ENCODE measurements at places on chromosomes 16 and 17. TPM values are rescaled to one million over a fixed set of nuclear protein-coding genes. Genes with fewer than 3 reads are reported as not detected.

- no peaks in the 10 kb centered on the region for H3K27me3 ChIP-seq
- no peak overlapping the region for H3K27ac ChIP-seq
- DNase-seq = no peak
Observed at GRCh38 chr16:12419987-12420386, 383.7 kb downstream of the CPPED1 start.

GRCh38 chr17:30217746-30218245 lies 17.7 kb downstream of the SLC6A4 start:
- H3K36me3 ChIP-seq = no peaks in the 10 kb centered on the region
- DNase-seq = no peak
- H3K4me1 ChIP-seq = no peaks in the 10 kb centered on the region
- no peaks in the 10 kb centered on the region for H3K27me3 ChIP-seq
- H3K4me3 ChIP-seq = no peak overlapping the region

- H3K27ac ChIP-seq = no peak overlapping the region
- no peak overlapping the region for H3K4me3 ChIP-seq
- DNase-seq = no peak
Observed at GRCh38 chr17:67420994-67421393, 43.9 kb downstream of the PITPNC1 start.

- no peaks in the 10 kb centered on the region for H3K27me3 ChIP-seq
- no peak for DNase-seq
- H3K4me1 ChIP-seq = no peaks in the 10 kb centered on the region
- H3K27ac ChIP-seq = no peak overlapping the region
- H3K4me3 ChIP-seq = no peak overlapping the region
- no peaks in the 10 kb centered on the region for H3K36me3 ChIP-seq
Observed at GRCh38 chr16:51328733-51329132, 177.7 kb upstream of the SALL1 start.

Gene ASGR2
- not detected for total RNA-seq

DNA sequence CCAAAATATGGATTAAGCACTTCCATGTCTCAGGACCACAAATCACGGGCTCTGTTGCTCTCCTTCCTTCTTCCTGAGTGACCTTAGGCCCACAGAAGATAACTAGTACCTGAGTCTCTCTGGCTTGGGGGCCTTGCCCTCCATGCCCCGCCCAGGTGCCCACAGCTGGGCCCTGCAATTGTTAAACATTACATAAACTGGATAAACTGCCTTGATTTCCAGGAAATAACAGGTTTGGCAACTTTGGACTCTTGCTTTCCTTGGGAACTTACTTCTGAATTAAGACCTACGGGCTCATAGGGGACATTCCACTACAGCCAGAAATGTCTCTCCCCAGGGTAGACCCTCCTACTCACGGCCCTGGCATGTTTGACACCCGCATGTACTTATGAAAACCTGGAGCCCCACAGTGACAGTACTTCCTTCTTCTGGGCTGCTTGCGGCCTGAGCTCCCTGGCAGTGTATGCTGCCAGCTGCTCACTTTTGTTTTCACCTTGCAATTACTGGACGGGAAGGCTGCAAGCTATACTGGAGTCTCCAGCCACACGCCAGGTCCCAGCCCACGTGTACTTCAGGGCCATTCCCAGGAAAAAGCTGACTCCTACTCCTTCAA lies 2.3 kb upstream of the UBALD2 start:
- H3K4me3 ChIP-seq = no peak overlapping the region
- DNase-seq = no peak
- H3K27ac ChIP-seq = no peak overlapping the region

DNA sequence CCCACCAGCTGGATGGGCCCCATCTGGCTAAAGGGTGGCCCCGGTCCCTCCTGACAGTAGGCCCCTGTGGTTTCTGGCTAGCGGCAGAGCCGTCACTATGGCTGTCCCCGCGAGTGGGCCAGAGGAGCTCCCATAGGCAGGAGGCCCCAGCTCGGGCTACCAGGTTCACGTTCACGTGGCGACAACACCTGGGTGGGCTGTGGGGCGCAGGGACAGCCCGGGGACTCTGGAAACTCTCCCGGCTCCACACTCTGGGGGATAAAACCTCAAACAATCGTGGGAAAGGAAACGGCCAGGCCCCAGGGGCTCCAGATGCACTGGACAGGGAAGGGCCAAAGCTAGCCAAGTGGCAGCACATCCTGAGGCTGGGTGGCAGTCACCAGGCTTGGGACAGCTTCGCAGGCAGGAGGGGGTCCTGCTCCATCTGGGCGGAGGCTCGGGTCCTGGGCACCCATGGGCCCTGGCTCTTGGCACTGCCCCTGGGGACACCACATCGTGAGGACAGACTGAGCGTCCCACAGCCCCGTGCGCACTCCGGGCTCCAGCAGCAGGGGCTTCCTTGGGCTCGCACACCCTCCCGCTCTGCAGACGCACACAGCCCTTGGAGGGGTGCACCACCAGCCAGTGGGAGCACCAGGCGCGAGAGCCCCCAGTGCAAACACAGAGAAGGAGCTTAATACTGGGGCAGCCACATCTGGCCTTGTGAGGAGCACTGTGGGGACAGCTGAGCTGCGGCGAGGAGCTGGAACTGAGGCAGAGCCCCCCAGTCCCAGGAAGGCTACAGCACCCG lies 4.4 kb downstream of the RNF166 start:
- H3K27ac ChIP-seq = peak overlapping the region; percentile 93
- peaks cover 80% of the 10 kb centered on the region for H3K4me1 ChIP-seq
- no peaks in the 10 kb centered on the region for H3K27me3 ChIP-seq
- DNase-seq = no peak

Gene ABCC12
- not detected for total RNA-seq

GRCh38 chr16:66553223-66553622 lies 847 bp downstream of the CKLF start:
- DNase-seq = no peak
- H3K4me1 ChIP-seq = peaks cover 71% of the 10 kb centered on the region
- peak overlapping the region; percentile 85 for H3K27ac ChIP-seq
- H3K36me3 ChIP-seq = no peaks in the 10 kb centered on the region

Gene MYBBP1A
- total RNA-seq = 148 TPM

GRCh38 chr16:21100447-21100846 lies 50.2 kb downstream of the DNAH3 start:
- H3K4me1 ChIP-seq = no peaks in the 10 kb centered on the region
- H3K4me3 ChIP-seq = no peak overlapping the region
- DNase-seq = no peak
- no peaks in the 10 kb centered on the region for H3K36me3 ChIP-seq

GRCh38 chr16:20383106-20384029 lies 21.2 kb downstream of the PDILT start:
- peak; percentile 9 for DNase-seq
- H3K27me3 ChIP-seq = no peaks in the 10 kb centered on the region
- no peak overlapping the region for H3K27ac ChIP-seq
- no peak overlapping the region for H3K4me3 ChIP-seq

DNA sequence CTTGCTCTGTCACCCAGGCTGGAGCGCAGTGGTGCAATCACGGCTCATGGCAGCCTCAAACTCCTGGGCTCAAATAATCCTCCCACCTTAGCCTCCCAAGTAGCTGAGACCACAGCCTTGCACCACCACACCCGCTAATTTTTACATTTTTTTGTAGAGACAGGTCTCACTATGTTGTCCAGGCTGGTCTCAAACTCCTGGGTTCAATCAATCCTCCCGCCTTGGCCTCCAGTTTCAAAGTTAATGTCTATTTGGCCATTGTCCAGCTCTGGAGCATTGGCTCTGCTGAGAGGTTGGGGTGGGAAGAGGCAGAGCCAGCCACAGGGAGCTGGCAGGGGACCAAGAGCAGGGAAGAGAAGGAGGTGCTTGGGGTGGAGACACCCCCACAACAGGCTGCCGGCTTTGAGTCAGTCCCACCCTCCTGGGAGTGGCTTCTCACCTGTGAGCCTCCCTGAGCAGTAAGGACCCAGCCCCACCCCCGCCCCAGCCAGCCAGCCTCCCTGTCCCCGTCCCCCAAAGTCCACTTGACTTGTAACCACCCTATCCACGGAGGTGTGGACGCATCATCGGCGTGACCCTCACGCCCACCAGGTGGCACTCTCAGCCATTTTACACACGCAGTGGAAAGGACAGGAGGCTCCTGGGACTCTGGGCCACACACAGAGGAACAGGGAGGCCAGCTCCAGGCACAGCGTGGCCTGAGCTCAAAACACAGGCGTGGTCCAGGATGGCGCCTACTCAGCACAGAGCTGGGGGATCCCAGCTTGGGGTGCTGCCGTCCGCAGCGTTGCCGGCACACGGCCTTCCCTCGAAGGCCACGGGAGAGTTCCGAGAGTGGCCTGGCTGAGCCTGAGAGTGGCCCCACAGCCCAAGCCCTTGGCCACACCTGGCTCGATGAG lies 22.8 kb upstream of the PVALEF start:
- no peaks in the 10 kb centered on the region for H3K36me3 ChIP-seq
- H3K4me1 ChIP-seq = no peaks in the 10 kb centered on the region
- no peak overlapping the region for H3K4me3 ChIP-seq
- peak; percentile 43 for DNase-seq
- no peak overlapping the region for H3K27ac ChIP-seq

DNA sequence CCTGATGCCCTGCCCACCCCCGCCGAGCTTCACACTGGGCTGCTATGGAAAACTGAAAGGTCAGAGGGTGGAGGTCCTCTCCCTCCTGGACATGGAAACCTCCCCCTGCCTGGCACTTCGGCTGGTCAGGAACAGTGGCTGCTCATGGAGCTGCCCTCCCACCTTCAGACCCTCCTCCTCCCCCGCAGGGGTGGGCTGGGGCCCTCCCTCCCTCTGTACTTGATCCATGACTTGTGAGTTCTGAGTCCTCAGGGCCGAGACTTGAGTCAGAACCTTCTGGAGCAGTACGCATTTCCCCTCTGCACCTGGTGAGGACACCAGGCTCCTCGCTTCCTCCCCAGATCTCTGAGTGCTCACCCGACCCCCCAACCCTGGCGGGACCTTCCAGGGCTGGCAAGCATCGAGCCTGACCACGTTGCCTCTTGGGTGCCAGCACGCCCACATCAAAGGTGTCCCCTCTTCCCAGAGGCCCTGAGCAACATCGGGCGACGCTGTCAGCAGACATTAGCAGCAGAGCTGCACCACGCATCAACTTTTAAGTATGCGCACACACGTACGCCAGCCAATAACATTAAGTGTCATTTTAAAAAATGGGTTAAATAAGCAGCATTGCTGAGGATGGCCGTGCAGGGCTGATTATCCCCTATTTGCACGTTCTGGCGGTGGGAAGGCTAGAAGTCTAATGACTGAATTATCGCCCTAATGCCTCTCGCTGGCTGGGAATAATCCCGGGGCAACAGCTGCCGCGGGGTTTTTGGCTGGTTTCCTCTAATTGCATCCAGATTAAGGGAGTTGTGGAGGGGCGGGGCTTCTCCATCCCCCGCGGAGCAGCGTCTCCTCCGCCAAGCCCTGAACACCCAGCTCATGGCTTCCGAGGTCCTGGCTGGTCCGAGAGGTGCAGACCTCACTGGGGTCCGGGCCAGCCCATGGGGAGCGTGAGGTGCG lies 98.0 kb downstream of the TBC1D16 start:
- H3K27me3 ChIP-seq = peaks cover 5% of the 10 kb centered on the region
- H3K36me3 ChIP-seq = no peaks in the 10 kb centered on the region
- no peak overlapping the region for H3K4me3 ChIP-seq
- H3K27ac ChIP-seq = no peak overlapping the region
- no peak for DNase-seq

DNA sequence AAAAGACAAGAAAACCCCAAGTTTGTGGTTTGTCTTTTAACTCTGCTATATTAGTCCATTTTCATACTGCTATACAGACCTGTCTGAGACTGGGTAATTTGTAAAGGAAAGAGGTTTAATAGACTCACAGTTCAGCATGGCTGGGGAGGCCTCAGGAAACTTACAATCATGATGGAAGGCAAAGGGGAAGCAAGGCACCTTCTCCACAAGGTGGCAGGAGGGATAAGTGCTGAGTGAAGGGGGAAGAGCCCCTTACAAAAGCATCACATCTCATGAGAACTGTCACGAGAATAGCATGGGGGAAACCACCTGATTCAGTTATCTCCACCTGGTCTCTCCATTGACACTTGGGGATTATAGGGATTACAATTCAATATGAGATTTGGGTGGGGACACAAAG lies 13.5 kb upstream of the ADAM11 start:
- H3K27ac ChIP-seq = no peak overlapping the region
- H3K4me1 ChIP-seq = no peaks in the 10 kb centered on the region
- no peak overlapping the region for H3K4me3 ChIP-seq
- no peaks in the 10 kb centered on the region for H3K27me3 ChIP-seq

- H3K27ac ChIP-seq = no peak overlapping the region
- no peaks in the 10 kb centered on the region for H3K27me3 ChIP-seq
- no peak for DNase-seq
- H3K4me3 ChIP-seq = no peak overlapping the region
Observed at GRCh38 chr17:17051791-17052461, 9.7 kb downstream of the MPRIP start.

GRCh38 chr17:73261952-73262675 lies 434 bp upstream of the CPSF4L start:
- no peaks in the 10 kb centered on the region for H3K27me3 ChIP-seq
- DNase-seq = no peak
- H3K4me1 ChIP-seq = no peaks in the 10 kb centered on the region
- H3K27ac ChIP-seq = no peak overlapping the region
- H3K4me3 ChIP-seq = no peak overlapping the region
- H3K36me3 ChIP-seq = no peaks in the 10 kb centered on the region

- H3K27me3 ChIP-seq = no peaks in the 10 kb centered on the region
- H3K4me3 ChIP-seq = no peak overlapping the region
- no peak for DNase-seq
- H3K36me3 ChIP-seq = no peaks in the 10 kb centered on the region
- H3K4me1 ChIP-seq = no peaks in the 10 kb centered on the region
Observed at GRCh38 chr16:48829336-48830310, 219.6 kb upstream of the N4BP1 start.

GRCh38 chr17:21356537-21357127 lies 19.5 kb upstream of the KCNJ12 start:
- H3K36me3 ChIP-seq = no peaks in the 10 kb centered on the region
- no peaks in the 10 kb centered on the region for H3K27me3 ChIP-seq
- H3K27ac ChIP-seq = no peak overlapping the region
- H3K4me1 ChIP-seq = no peaks in the 10 kb centered on the region

DNA sequence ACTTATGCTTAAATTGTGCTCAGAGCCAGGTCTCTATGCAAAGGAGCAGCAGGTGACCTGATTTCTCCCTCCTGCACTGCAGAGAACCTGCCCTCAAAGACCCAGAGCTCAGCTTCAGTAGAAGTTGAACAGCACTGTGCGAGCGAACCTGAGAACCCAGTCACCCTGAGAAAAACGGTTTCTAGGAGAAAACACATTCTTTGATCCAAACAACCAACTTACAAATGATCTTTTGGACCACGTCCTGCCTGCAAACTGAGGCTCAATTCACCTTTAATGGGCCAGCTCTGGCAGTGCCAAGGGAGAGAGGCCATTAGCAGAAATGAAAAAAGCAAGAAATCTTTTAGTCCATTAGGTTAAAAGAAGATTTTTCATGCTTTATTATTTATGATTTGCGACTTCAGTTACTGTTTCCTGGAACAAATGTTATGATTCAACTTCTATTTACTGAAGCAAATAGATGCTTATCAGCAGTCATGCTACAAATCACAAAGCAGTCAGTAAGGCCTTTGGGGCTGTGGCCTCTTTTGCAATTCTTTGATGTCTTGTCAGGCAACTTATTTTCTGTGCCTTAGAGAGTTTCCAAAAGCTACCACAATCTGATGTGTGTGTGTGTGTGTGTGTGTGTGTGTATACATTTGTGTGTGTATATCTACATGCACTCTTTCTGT lies 65.7 kb upstream of the LRRC37A3 start:
- DNase-seq = peak; percentile 32
- no peaks in the 10 kb centered on the region for H3K36me3 ChIP-seq
- H3K27me3 ChIP-seq = no peaks in the 10 kb centered on the region
